Choroid plexus epithelial cell (primary cell): ENCODE measurements at places on chromosomes 4 and X.

DNA sequence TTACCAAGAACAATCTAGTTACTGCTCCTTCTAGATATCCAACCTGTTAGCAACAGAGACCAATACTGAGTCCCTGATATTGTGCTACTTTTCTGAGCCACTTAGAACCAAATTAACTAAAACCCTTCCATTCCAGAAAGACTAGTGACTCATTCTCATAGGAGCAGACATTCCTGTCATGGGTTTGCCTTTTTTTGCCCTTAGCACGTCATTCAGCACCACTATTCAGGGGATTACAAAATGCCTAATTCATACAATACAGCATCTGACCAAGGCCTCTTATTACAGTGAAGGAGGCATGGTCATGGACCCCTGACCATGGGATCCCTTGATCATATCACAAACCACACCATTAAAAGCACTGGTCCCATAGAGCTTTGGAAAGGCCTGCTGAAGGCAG, 123.8 kb upstream of the CXCL13 start:
- DNase-seq: no peak

DNA sequence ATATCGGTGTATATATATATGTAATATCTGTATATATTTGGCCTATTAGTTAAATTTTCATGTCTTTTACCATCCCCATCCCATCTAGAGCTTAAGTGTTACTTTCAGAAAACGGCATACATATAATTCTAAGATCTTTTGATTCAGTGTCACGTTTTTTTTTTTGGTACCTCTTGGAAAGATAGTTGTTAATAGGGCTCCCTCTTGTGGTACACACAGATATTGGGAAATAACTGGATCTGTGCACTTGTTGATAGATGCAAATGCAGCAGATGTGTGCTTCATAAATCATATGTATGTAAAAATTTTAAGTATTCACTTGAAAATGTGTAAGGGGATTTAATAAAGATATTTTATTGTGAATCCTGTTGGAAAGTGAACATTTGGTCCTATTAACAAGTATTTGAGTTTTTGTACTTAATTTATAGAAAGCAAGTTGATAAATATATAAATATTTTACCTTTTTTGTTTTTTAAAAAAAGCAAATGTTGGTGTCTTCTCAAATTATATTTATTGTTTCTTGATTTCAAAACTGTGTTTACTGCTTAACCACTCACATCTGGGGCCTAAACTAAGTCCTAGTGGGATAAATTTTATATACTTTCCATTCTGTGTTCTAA, 74.7 kb downstream of the PAQR3 start:
- peak; percentile 93 for DNase-seq

DNA sequence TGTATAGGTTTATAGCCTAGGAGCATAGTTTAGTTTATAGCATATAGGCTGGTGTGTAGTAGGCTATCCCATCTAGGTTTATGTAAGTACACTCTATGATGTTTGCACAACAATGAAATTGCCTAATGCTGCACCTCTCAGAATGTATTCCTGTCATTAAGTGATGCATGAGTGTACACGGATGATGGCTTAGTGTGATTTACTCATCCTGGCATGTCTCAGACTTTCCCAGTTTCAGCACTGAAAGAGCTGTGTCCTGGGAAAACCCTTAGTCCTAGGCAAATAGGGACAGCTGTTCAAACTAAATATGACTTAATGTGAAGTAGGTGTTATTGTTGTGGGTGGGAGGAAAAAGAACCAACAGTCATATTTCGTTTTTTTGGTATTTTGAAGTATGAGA, 264.9 kb upstream of the MAGEB18 start:
- no peak for DNase-seq

GRCh38 chr4:8731364-8731763, 138.8 kb downstream of the CPZ start:
- no peak for DNase-seq

- DNase-seq: no peak
Observed at GRCh38 chrX:63525491-63525890, 174.4 kb upstream of the SPIN4 start.

DNA sequence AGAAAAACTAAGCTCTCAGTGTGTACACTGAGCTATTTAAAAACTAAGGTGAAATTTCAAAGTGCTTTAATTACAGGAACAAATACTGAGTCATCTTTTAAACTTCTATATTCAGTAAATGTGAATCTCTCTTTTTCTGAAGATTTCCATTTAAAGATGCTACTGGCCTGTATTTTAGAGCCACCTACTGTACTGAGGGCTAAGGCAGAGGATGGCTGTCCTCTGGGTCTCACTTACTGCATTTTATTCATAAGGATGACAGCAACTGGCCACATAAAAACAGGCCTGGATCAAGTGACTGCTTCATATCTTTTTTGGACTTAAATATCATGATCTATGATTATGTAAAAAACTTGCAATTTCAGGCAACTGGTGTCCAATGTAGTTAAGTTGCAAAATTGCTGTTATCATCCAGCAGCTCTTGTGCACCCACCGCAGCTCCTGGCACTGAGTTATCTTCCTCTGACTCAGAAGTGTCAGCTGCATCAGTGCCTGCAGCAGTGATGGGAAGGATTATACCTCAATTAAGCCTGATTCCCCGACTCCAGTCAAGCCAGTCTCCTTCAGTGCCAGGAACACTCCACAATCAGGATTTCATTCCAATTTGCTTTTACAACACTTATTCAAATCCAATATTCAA, 1073.7 kb downstream of the PDHA2 start:
- DNase-seq: peak; percentile 41

DNA sequence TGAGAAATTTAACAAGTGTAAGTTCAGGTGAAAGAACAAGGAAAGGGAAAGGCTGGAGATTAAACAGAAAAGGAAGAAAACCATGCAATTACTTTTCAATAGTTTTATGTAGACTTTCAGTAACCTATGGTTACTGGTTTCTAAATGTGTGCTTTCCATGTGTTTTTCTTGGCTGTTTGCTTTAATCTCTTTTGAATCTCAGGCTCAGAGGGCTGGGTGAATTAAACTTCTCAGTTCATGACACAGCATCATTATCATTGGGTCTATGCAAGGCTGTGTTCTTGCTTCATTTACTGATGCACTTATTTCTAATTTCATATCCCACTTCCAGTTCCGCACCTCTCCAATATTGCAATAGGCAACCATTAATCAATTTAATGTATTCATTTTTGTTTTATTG, 266.5 kb upstream of the UGT8 start:
- no peak for DNase-seq

- DNase-seq: no peak
Observed at GRCh38 chr4:85946821-85947220, 413.0 kb downstream of the MAPK10 start.

GRCh38 chr4:6221851-6222760, 21.8 kb upstream of the JAKMIP1 start:
- DNase-seq: peak; percentile 13

- no peak for DNase-seq
Observed at GRCh38 chrX:71637253-71637618, 18.9 kb upstream of the CXCR3 start.

GRCh38 chr4:134382478-134383227, 181.1 kb upstream of the PABPC4L start:
- no peak for DNase-seq

GRCh38 chr4:149523039-149523438, 292.6 kb downstream of the IQCM start:
- no peak for DNase-seq

DNA sequence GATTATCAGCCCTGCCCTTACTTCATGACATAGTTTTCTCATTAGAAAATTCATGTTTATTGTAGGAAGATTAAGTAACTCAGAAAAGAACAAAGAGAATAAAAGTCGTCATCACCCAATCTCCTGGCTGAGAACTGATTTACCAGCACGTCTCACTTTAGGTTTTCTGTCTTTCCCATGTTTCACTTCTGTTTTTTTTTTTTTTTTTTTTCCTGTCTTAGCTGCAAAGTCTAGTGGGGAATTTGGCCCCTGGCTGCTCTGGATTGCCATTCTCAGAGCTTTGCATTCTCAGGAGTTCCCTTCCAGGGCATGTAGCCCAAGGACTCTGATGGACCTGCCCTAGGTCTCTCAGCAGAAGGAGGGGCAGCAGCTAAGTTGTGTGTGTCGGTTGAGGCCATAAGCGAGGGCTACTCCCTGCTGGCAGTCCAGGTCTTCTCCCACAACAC, 57.8 kb downstream of the TMEM131L start:
- no peak for DNase-seq

DNA sequence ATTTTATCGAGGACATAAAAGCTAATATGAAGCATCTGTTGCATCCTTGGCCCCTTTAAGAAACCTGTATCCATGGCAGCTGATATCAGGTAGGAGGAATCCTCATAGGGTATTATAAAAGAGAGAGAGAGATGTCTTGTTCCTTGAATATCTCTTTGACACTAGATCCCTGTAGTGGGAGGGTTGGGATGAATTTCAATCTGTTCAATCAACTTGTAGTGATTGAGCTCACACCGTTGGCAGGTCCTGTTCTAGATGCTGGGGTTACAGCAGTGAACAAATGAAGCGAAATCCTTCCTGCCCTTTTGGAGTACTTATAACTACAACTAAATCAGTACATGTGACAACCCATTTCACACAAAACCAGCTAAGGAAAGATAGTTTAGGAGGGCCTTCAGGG, 35.3 kb upstream of the GATB start:
- no peak for DNase-seq

- peak; percentile 18 for DNase-seq
Observed at GRCh38 chrX:10254739-10255138, 98.0 kb downstream of the CLCN4 start.

DNA sequence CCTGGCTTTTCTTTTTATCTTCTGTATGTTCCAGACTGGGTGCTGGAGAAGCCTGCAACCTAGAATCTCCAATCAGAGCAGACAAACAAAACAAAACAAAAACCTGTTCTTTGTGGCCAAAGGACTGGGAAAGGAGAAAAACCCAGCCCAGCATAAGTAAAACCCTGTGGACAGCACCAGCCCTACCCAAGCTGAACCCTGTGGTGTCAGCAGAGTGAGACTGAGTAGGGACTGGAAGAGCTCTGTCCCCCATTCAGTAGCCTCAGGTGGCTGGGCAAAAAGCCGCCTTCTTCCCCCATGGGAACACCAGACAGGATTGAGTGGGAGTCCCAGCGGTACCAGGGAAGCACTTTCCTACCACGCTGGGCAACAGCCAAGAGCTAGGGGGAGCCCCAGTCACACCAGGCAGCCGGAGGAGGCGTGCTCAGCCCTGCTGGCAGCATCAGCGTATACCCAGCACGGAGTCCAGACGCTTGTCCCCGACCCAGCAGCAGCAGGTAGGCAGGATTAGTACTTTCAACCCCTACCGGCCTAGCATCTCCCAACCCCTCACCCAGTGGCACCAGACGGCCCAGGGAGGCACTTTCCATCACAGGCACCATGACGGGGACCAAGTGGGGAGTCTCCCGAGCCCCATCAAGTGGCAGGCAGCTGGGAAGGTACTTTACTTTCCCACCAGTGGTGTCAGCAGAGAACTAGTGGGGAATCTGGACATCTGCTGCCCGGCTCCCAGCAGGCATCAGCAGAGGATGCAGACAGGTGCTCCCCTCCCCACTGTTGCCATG, 8.6 kb upstream of the JADE3 start:
- peak; percentile 74 for DNase-seq

DNA sequence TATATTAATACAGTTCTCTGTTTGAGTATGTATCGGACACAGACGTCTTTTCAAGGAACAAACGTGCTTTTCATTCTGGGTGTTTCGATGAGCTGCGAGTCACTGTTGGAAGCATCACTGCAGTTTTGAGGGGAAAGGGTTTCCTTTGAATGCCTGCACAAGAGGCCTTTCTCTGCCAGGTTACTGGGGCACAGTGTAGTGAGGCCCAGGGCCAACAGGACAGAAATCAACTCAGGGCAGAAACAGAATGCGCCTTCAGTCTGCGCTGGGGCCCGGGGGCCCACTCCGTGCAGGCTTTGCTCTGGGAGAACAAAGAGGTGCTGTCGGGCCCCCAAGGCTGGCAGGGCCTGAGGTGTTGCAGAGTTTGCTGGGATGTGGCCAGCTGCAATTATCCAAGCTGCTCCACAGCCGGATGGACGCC, 2.3 kb upstream of the PPP2R3B start:
- no peak for DNase-seq

DNA sequence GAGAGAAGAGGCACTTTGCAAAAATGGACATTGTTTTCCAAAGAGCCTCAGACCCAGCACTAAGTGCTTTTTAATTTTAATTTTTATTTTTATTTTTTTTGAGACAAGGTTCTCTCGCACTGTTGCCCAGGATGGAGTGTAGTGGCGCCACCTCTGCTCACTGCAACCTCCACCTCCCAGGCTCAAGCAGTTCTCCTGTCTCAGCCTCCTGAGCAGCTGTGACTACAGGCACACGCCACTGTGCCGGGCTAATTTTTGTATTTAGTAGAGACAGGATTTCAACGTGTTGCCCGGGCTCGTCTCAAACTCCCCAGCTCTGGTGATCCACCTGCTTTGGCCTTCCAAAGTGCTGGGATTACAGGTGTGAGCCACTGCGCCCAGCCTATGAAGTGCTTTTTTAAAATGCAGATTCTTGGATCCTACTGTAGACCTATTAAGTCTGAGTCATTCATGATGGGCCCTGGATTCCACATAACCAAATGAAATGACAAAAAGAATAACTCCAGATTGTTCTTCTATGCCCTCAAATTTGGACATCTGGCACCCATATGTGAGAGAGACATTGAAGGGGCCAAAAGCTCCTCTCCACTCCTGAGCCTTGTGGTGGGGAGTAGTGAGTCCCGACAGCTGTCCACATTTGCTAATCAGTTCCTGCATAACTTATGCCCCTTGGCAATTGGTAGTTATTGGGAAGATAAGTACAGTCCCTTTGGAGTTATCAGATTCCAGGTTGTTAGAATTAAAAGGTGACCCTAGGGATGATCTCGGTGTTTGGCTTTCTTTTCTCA, 3.6 kb downstream of the NOCT start:
- peak; percentile 41 for DNase-seq

GRCh38 chr4:86918539-86919072, 16.2 kb upstream of the AFF1 start:
- DNase-seq: peak; percentile 85

DNA sequence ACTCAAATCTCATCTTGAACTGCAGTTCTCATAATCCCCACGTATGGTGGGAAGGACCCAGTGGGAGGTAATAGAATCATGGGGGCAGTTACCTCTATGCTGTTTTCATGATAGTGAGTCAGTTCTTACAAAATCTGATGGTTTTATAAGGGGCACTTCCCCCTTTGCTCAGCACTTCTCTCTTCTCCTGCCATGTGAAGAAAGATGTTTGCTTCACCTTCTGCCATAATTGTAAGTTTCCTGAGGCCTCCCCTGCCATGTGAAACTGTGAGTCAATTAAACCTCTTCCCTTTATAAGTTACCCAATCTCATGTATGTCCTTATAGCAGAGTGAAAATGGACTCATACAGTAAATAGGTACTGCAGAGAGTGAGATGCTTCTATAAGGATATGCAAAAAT, 1050.6 kb upstream of the GRIA3 start:
- DNase-seq: no peak

GRCh38 chr4:7549866-7550265, 115.1 kb upstream of the PSAPL1 start:
- DNase-seq: no peak
